GM23338 (cell line): ENCODE measurements at places on chromosomes 12 and 14. TPM values are rescaled to one million over a fixed set of nuclear protein-coding genes. Genes with fewer than 3 reads are reported as not detected.
A peak's percentile ranks its signal among the peaks of the same experiment; 100 is the strongest.

GRCh38 chr12:117498880-117499279 lies 137.5 kb upstream of the NOS1 start:
- peaks cover 7% of the 10 kb centered on the region for H3K4me1 ChIP-seq
- no peak overlapping the region for H3K4me3 ChIP-seq

- no peak for DNase-seq
- peak overlapping the region; percentile 24; the same call in 1 of the 2 replicates for H3K27ac ChIP-seq
- H3K27me3 ChIP-seq = no peaks in the 10 kb centered on the region
- peaks cover 5% of the 10 kb centered on the region; the same call in 1 of the 2 replicates for H3K4me1 ChIP-seq
- H3K4me3 ChIP-seq = no peak overlapping the region
- no peaks in the 10 kb centered on the region for H3K36me3 ChIP-seq
Observed at GRCh38 chr12:19970116-19970515, 398.2 kb upstream of the PDE3A start.

DNA sequence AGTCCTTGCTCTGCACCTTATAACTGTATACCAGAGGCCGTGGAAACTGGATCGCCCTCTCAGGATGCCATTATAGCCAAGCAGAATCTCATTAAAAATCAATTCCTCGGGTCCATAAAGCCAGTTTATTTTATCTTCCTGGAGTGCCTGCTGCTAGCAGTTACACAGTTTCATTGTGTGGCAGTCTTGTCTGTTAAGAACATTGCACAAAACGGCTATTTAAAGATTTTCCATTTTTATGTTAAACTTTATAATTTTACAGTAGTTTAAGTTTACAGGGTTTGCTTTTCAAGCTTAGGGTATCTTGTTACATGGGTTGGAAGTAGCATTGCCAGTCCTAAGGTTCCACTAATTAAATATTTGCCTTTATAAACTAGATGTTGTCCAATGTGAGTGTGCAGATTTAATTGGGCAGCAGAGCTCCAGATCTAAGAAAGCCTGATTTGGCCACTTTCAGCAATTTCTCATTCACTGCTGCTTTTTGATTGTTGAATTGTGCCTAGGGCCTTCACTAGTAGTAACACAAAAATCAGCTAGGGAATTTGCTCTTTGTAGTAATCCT lies 17.0 kb downstream of the TMEM30B start:
- no peaks in the 10 kb centered on the region for H3K4me1 ChIP-seq
- H3K4me3 ChIP-seq = no peak overlapping the region

GRCh38 chr12:11580125-11580751 lies 69.2 kb upstream of the ETV6 start:
- H3K27ac ChIP-seq = no peak overlapping the region
- no peaks in the 10 kb centered on the region for H3K36me3 ChIP-seq
- H3K4me1 ChIP-seq = peaks cover 4% of the 10 kb centered on the region; the same call in 1 of the 2 replicates
- H3K4me3 ChIP-seq = no peak overlapping the region
- DNase-seq = no peak
- no peaks in the 10 kb centered on the region for H3K27me3 ChIP-seq

GRCh38 chr14:76219873-76220272 lies 68.2 kb downstream of the GPATCH2L start:
- H3K4me3 ChIP-seq = no peak overlapping the region
- no peaks in the 10 kb centered on the region for H3K4me1 ChIP-seq
- H3K27me3 ChIP-seq = no peaks in the 10 kb centered on the region
- DNase-seq = no peak
- H3K36me3 ChIP-seq = no peaks in the 10 kb centered on the region

DNA sequence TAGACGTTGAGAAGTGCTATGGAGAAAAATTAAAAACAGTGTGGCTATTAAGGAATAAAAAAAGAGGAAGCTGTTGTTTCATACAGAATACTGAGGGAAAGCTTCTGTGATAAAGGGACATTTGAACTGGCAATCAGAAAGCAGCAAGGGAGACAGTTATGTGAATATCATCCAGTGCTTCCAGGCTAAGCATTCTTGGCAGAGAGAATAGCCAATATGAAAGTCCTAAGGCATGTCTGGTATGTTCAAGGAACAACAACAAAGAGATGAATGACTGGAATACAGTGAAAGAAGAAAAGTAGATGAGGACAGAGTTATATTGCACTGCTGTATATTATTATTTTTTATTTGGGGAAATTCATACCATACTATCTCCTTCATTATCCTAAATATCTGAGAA lies 23.9 kb downstream of the SCAF11 start:
- H3K4me3 ChIP-seq = no peak overlapping the region
- DNase-seq = peak; percentile 18
- H3K27me3 ChIP-seq = no peaks in the 10 kb centered on the region
- H3K27ac ChIP-seq = no peak overlapping the region; the same call in 1 of the 2 replicates
- H3K4me1 ChIP-seq = peaks cover 9% of the 10 kb centered on the region
- no peaks in the 10 kb centered on the region for H3K36me3 ChIP-seq

DNA sequence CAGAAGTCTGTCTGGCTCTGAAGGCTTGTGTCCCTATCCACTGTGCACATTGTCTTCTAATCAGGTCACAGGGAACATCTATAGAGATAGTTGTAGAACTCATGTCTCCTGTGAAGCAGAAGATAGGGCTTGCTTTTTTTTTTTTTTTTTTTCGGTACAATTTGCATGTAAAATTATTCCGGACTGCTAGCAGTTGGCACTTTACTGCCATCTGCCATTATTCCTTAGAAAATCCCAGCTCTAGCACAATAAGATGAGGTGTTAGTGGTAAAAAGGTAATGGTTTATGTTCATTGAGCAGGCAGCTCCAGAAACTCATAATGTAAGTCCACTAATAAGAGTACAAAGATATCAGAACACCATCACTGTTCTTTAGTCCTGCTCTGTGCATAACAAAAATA lies 8.7 kb downstream of the MYRFL start:
- H3K27me3 ChIP-seq = no peaks in the 10 kb centered on the region
- DNase-seq = no peak
- no peaks in the 10 kb centered on the region for H3K4me1 ChIP-seq
- H3K4me3 ChIP-seq = no peak overlapping the region
- no peak overlapping the region for H3K27ac ChIP-seq
- no peaks in the 10 kb centered on the region for H3K36me3 ChIP-seq

GRCh38 chr12:112206944-112207343 lies 81.6 kb downstream of the TRAFD1 start:
- no peaks in the 10 kb centered on the region for H3K27me3 ChIP-seq
- H3K4me3 ChIP-seq = no peak overlapping the region
- H3K4me1 ChIP-seq = no peaks in the 10 kb centered on the region
- H3K27ac ChIP-seq = no peak overlapping the region

DNA sequence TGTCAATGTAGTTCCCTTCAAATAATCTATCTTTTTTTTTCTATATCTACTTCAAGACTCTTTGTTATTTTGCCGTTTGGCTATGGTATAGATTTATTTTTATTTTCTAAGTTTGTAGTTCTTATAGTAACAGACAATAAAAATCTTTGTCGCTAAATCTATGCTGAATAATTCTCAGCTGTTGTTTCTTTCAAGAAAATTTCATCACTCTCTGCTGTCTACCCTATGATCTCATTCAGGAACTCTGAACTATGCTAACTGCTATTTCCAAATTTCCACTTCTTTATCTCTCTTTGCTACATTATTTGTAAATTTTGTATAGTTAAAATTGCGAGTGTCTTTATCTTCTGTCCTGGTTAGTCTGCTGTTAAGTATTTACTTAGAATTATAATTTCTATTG lies 353.6 kb downstream of the LRFN5 start:
- H3K27me3 ChIP-seq = no peaks in the 10 kb centered on the region
- no peaks in the 10 kb centered on the region for H3K4me1 ChIP-seq

DNA sequence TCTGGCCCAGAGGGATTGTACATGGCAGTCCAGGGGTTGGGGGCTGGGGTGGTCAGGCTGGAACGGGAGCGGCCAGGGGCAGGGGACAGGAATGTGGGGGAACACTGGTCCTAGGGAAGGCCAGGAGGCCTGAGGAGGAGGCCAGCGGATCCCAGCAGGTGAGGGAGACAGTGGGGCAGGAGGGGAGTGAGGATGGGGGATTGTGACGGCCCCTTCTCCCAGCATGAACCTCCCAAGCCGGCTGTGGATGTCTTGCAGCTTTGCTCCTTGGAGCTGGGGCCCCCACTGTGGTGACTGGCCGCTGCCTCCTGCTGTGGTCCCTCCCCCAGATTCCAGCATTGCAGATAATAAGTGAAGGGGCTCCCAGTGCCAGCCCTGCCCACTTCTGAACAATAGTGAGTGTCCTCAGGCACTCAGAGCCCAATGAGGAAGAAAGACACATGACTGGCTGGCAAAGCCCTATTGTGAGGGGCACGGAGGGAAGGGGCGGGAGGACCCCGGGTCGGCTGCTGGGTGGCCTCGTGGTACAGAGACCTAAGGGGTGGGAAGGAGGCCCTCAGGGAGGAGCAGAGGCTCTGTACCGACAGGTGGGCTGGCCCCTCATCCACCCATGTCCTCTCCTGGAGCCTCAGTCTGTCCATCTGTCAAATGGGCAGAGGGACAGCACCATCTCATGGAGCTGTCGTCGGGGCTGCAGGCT lies 215.0 kb downstream of the KIF26A start:
- no peaks in the 10 kb centered on the region for H3K27me3 ChIP-seq
- no peaks in the 10 kb centered on the region for H3K4me1 ChIP-seq
- no peak for DNase-seq

DNA sequence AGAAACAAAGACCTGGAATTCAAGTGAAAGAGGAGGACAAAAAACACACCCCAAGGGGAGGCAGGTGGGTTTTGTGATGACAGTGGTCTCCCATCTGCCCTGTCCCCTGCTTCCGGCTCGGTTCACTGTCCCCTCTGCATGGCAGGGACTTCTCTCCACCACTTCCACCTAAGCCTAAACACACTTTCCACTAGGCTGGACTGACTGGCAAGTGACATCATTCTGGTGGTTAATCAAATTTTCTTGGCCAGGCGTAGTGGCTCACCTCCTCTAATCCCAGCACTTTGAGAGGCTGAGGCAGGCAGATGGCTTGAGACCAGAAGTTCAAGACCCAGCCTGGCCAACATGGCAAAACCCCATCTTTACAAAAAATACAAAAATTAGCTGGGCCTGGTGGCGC lies 11.9 kb downstream of the PLEKHG6 start:
- H3K36me3 ChIP-seq = peaks cover 12% of the 10 kb centered on the region; the same call in 1 of the 2 replicates
- peak overlapping the region; percentile 88 for H3K27ac ChIP-seq
- peak overlapping the region; percentile 22; the same call in 1 of the 2 replicates for H3K4me3 ChIP-seq
- DNase-seq = no peak
- peaks cover 33% of the 10 kb centered on the region for H3K4me1 ChIP-seq

DNA sequence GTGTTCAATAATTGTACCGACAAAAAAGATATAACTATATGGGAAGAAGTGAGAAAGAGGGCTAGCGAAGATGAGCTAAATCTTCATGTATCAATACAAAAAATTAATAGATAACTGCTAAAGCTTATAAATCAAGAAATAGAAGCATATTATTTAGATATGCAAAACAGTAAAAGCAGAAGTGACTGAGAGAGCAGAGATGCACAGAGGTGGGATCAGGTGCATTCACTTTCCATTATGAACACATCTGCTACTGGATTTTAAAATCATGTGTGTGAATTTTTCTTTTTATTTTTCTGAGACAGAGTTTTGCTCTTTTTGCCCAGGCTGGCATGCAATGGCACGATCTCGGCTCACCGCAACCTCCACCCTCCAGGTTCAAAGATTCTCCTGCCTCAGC lies 33.4 kb downstream of the GUCY2C start:
- no peak overlapping the region for H3K27ac ChIP-seq
- H3K36me3 ChIP-seq = no peaks in the 10 kb centered on the region
- H3K4me3 ChIP-seq = no peak overlapping the region
- no peaks in the 10 kb centered on the region for H3K27me3 ChIP-seq

DNA sequence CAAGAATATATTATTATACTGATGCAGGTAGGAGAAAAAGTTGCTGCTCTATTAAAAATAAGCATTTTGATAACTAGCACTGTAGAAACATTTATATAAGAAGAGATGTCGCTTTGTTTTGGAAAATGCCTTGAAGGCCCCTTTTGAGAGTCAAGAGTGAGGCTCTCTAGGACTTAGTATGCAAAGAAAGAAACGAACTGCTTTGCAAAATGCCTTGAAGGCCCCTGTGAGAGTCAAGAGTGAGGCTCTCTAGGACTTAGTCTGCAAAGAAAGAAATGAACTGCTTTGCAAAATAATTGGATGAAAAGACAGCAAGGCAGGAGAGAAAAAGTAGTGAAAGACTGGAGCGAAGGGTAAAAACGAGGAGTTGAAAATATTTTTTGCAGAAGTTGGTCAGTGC lies 65.9 kb downstream of the AVPR1A start:
- no peaks in the 10 kb centered on the region for H3K27me3 ChIP-seq
- no peak overlapping the region for H3K4me3 ChIP-seq
- DNase-seq = peak; percentile 49
- no peaks in the 10 kb centered on the region for H3K36me3 ChIP-seq
- peaks cover 24% of the 10 kb centered on the region for H3K4me1 ChIP-seq

- peaks cover 39% of the 10 kb centered on the region for H3K4me1 ChIP-seq
- peak; percentile 94 for DNase-seq
- peaks cover 12% of the 10 kb centered on the region; the same call in 1 of the 2 replicates for H3K27me3 ChIP-seq
- H3K36me3 ChIP-seq = no peaks in the 10 kb centered on the region
- peak within 1 kb of the TSS; percentile 97 for H3K27ac ChIP-seq
Observed at GRCh38 chr12:6765634-6766581, at the start of gene PTMS. Gene PTMS, plus strand, starts transcription at chr12:6766363. Its CDS starts 343 bp downstream, at chr12:6766706.

GRCh38 chr14:44942436-44942835 lies 19.3 kb downstream of the KLHL28 start:
- H3K36me3 ChIP-seq = peaks cover 24% of the 10 kb centered on the region
- no peaks in the 10 kb centered on the region for H3K27me3 ChIP-seq
- H3K4me1 ChIP-seq = no peaks in the 10 kb centered on the region
- no peak overlapping the region for H3K4me3 ChIP-seq
- DNase-seq = no peak
- H3K27ac ChIP-seq = no peak overlapping the region

DNA sequence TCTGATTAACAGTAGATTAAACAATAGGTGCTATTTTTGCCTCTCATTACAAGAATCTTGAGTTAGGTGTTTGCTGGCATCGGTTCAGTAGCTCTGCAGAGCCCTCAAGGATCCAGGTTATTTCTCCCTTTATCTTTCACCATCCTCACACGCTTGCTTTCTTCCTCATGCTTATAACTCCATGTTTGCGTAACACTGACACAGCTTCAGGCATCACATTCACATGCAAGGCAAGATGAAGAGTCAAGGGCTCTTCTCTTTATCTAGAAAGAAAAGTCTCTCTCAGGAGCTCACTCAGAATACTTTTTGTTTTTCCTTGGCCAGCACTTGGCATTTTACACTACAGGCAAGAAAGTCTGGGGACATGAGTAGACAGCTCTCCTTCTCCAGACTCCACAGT lies 24.2 kb upstream of the PTHLH start:
- no peak overlapping the region for H3K4me3 ChIP-seq
- H3K27me3 ChIP-seq = no peaks in the 10 kb centered on the region
- H3K4me1 ChIP-seq = peaks cover 4% of the 10 kb centered on the region; the same call in 1 of the 2 replicates
- DNase-seq = no peak
- H3K27ac ChIP-seq = no peak overlapping the region

Gene LRRC10
- total RNA-seq = not detected in 2 replicates

Gene WNT1
- total RNA-seq = not detected in 2 replicates

Gene CCDC175
- not detected in 2 replicates for total RNA-seq

Gene TMEM119
- 0.07 and 0.35 TPM in 2 replicates for total RNA-seq

Gene CALM1
- total RNA-seq = 308 and 335 TPM in 2 replicates
